ENCODE measurements at places on chromosomes 6 and 20.

- no peak for DNase-seq
Measured at GRCh38 chr6:124054034-124054433, 250.4 kb downstream of the NKAIN2 start.

GRCh38 chr20:1386323-1386722 lies 6.5 kb downstream of the FKBP1A start:
- no peak for DNase-seq

GRCh38 chr6:115887891-115888290 lies 172.8 kb downstream of the FRK start:
- no peak for DNase-seq

DNA sequence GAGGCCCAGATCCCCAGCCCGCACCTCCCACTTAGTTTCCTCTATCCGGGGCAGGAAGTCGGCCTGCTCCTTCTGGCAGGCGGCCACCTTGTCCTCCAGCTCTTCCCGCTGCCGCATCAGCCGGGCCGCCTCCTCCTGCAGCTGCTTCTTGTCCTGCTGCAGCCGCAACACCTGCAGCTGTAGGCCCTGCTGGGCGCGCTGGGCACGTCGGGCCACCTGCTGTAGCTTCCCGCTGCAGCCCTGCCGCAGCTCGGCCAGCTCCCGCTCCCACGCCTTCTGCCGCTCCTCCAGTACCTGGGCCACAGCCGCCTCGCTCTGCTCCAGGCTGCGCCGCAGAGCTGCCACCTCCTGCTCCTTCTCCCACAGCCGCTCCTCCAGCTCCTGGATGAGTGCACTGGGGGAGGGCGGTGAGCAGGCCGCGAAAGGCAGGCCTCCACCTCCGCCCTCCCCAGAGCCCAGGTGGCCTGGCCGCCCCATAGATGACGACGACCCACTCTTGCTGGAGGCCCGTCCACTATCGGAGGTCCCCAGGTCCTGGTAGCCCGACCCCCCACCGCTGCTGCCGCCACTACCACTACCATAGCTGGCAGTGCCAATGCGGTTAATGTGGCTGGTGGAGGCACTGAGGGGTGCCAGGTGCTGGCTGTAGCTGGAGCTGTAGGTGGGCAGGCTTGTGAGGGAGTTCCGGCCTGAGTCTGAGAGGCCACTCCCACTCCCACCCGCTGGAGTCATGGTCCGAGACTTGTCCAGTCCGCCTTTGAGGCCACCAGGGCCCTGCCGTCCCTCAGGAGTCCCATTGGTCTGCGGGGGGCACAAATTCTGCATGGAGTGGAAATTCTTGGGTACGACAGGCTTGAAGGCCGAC lies 6.0 kb upstream of the FASTKD5 start:
- no peak for DNase-seq

GRCh38 chr20:52054123-52054522 lies 137.5 kb downstream of the ZFP64 start:
- no peak for DNase-seq

DNA sequence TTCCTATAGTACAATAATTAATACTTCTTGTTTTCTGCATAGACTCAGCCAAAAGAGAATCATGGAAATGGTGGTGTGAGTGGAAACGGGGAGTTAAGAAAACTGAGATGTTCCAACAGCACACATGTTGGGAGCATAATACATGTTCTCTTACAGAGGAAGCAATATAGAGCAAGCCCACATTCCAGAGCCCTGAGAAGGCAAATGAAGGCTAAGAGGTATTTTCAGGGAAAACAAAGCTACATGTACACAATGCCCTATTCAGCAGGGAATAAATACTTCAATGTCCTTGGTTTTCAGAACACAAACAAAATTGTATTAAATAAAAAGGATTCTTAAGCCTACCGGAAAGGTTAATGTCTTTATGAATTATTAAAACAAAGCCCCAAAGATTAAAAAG lies 35.1 kb upstream of the SMIM8 start:
- no peak for DNase-seq

- DNase-seq: no peak
Measured at GRCh38 chr6:52049252-52050050, 38.0 kb downstream of the PKHD1 start.

DNA sequence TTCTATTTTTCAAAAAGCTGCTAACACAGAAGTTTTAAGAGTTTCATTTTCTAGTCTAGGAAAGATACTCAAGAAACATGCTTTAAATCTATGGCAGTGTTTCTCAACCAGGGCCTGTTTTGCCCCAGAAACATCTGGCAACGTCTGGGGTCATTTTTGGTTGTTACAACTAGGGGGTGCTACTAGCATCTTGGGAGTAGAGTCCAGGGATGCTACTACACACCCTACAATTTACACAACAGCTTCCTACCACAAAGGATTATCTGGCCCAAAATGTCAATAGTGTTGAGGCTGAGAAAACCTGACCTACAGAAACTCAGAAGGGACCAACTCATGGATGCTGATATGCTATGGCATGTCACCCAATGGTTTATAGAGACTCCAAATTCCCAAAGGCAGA lies 24.4 kb downstream of the SERAC1 start:
- DNase-seq: no peak

GRCh38 chr20:24139846-24140245 lies 151.3 kb upstream of the GGTLC1 start:
- DNase-seq: no peak

DNA sequence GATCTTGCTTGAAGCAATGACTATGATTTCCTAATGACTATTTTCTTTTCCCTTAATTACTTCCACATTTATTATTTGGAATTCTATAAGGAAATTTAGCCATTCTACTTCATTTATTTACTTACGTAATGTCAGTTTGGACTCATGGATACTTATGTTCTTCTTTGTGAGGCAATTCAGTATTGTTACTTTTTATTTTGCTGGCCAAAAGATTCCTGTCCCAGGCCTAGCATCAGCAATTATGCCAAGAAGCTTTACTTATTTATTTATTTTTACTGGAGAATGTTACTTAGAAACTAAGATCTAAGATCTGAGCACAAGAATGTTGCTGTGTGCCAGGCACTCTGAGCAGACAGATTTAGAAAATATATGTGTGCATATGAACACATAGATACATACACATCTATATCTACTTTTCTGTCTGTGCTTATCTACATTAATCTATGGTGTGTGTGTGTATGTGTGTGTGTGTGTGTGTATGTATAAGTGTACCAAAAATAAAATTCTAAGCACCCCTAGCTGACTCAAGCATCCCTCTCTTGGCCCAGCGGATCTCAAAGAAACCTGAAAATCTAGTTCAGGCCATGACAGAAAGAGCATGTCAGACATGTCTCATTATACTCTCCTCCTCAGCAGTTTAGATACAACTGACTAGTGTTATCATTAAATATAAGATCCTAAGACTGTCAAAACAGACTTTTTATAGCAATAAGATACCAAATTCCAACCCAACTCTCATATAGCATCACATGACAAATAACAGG lies 640.0 kb upstream of the GJE1 start:
- DNase-seq: no peak

GRCh38 chr6:68069921-68070710 lies 565.0 kb upstream of the ADGRB3 start:
- DNase-seq: no peak

DNA sequence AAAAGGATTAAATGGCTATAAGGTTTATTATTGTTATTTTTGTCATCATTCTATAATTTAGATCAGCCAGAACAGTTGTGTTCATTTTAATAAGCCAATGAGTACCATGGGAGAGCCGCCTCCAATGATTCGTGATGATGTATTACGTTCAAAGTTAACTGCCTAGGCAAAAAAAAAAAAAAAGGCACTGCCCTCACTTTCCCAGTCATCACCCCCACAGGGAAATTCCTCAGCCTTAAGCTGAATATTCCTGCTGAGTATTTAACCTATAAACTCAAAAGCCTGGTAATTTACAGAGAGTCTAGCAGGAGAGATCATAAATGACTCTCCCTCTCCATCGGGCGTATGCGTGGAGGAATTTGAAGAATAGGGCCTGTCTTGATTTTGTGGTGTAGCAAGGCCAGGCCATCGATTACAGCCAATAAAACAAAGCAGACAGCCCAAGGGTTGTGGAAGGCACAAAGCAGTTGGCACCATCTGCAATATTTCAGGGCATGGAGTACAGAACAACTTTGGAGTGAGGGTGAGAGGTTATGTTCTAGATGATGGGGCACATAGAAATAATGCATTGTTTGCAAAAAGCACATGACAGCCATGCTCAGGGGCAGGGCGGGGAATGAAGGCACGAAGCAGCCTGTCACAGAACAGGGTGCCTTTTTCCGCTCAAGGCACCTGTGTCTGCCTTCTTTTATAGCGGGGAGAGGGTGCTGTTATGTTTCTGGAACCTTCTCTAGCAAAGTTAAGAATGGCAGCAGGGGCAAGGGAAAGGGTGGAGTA lies 138.2 kb upstream of the DTNBP1 start:
- DNase-seq: no peak

GRCh38 chr6:167678102-167679101 lies 148.3 kb upstream of the AFDN start:
- peak; percentile 56 for DNase-seq
